Small intestine (tissue), 16 donors: ENCODE measurements at places on chromosomes 2 and 18. TPM values are rescaled to one million over a fixed set of nuclear protein-coding genes. Genes with fewer than 3 reads are reported as not detected.

SLC19A3 gene
- 4.0 TPM for polyA plus RNA-seq

HOXD12 gene
- not detected for polyA plus RNA-seq

- no peaks in the 10 kb centered on the region for H3K4me1 ChIP-seq
- no peaks in the 10 kb centered on the region for H3K36me3 ChIP-seq
- H3K4me3 ChIP-seq: no peak overlapping the region
- H3K27me3 ChIP-seq: no peaks in the 10 kb centered on the region
- H3K27ac ChIP-seq: no peak overlapping the region
These were observed 130.6 kb downstream of the RAD51AP2 start for GRCh38 chr2:17387591-17387990.

- peaks cover 19% of the 10 kb centered on the region for H3K4me1 ChIP-seq
- no peak for DNase-seq
- no peaks in the 10 kb centered on the region for H3K36me3 ChIP-seq
- H3K4me3 ChIP-seq: no peak overlapping the region
- no peaks in the 10 kb centered on the region for H3K27me3 ChIP-seq
These were observed 131.9 kb upstream of the EML6 start for GRCh38 chr2:54591551-54591950.

GRCh38 chr2:56025469-56026193, 102.0 kb upstream of the EFEMP1 start:
- H3K36me3 ChIP-seq: no peaks in the 10 kb centered on the region
- no peak for DNase-seq
- H3K4me1 ChIP-seq: no peaks in the 10 kb centered on the region
- no peaks in the 10 kb centered on the region for H3K27me3 ChIP-seq
- no peak overlapping the region for H3K4me3 ChIP-seq

DNA sequence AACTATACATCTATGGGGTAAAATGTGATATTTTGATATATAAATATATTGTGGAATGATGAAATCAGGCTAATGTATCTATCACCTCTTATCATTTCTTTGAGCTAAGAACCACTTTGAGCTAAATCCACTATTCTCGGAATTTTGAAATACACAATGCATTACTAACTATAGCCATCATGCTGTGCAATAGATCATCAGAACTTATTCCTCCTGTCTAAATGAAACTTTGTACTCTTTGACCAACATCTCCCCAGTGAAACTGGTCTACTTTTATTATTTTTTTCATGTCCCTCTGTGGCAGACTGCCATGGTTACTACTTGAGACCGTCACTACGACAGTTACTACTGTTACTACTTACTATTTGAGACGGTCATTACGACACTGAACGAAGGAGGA, 11.4 kb downstream of the PECR start:
- no peak overlapping the region for H3K4me3 ChIP-seq
- peaks cover 2% of the 10 kb centered on the region for H3K4me1 ChIP-seq
- H3K27me3 ChIP-seq: no peaks in the 10 kb centered on the region
- H3K36me3 ChIP-seq: peaks cover 7% of the 10 kb centered on the region
- H3K27ac ChIP-seq: peak overlapping the region; percentile 27

- H3K4me1 ChIP-seq: no peaks in the 10 kb centered on the region
- no peaks in the 10 kb centered on the region for H3K27me3 ChIP-seq
- no peak for DNase-seq
- no peaks in the 10 kb centered on the region for H3K36me3 ChIP-seq
These were observed 141.4 kb upstream of the SALL3 start for GRCh38 chr18:78838183-78838582.

- no peak overlapping the region for H3K4me3 ChIP-seq
- no peak overlapping the region for H3K27ac ChIP-seq
- no peaks in the 10 kb centered on the region for H3K36me3 ChIP-seq
These were observed 29.4 kb downstream of the COL4A4 start for GRCh38 chr2:227134591-227134990.

GRCh38 chr2:147913701-147914480, 69.1 kb downstream of the ACVR2A start:
- no peak overlapping the region for H3K4me3 ChIP-seq
- no peaks in the 10 kb centered on the region for H3K4me1 ChIP-seq
- DNase-seq: no peak
- H3K27me3 ChIP-seq: no peaks in the 10 kb centered on the region
- no peaks in the 10 kb centered on the region for H3K36me3 ChIP-seq
